ENCODE measurements at places on chromosomes 6 and 20.

DNA sequence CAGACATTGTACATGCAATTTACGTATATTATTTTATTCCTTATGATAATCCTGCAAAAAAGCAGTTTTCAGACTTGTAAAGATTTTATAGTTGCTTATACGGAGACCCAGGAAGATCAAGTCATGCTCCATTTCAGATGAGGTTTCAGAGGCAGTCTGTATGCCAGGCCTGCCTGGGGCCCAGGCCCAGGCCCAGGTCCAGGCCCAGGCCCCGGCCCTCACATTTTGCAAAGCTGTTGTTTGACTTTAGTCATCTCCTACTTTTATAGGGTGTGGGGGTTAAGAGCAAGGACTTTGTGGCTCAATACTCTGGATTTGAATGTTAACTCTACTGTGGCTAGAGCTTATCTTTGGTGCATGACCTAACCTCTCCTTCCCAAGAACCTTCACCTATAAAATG is 217.9 kb downstream of the SAMD5 start:
- no peak for DNase-seq

DNA sequence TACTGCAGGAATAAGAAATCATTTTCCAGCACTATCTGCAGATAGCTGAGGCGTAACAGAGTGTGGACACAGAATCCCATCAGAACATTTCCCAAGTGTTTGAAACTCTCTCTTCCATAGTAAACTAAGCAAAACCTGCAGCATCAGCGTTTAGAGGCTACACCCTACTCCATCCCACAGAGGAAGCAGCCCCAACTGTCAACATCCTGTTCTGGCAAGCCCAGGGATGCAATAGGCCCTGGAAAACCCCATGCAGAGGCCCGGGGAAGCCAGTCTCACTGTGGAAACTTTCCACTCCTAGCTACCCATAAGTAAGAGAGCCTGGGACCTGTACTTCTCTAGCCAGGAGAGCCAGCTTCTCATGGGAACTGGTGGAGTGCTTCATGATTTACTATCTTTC is 129.4 kb downstream of the LY86 start:
- no peak for DNase-seq

GRCh38 chr20:38144598-38144973 is 20.5 kb downstream of the TGM2 start:
- no peak for DNase-seq

- no peak for DNase-seq
Measured at GRCh38 chr6:119052987-119053386, 25.5 kb downstream of the FAM184A start.

GRCh38 chr20:2604506-2604835 is 48.0 kb upstream of the NOP56 start:
- no peak for DNase-seq

Measured in NCI-H2107 (cell line).